ENCODE measurements at places on chromosomes 11 and 22.

- DNase-seq, result no peak
These were observed 103.6 kb downstream of the TRIM29 start for GRCh38 chr11:120034176-120034875.

DNA sequence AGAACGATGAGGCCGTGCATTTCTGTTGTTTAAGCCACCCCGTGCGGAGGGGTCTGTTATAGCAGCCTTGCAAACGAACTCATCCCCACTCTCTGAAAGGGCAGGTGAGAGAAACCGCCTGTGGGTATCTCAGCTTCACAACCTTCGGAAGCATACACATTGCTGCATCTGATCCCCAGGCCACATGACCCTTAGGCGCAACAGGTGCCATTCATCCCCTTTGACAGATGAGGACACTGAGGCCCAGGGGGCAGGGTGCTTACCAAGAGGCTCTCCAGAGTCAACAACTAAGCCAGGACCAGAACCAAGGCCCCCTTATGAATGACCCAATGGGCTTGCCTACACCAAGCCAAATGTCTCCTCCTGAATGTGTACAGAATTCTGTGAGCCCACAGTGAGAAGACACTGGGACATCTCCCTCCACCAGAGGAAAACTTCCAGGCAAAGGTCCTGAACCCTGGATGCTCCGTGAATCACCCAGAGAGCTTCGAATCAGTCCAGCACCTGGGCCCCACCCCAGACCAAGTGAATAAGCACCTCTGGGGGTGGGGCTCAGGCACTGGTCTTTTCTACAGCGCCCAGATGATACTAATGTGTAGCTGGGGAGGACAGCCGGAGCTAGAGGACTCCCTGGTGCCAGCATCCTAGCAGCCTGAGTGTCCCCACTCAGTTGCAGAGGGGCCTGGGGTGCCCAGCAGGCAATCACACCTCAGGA is 83.2 kb downstream of the BUD13 start:
- no peak for DNase-seq

GRCh38 chr11:73340164-73340563 is 32.1 kb downstream of the ARHGEF17 start:
- DNase-seq, result no peak

DNA sequence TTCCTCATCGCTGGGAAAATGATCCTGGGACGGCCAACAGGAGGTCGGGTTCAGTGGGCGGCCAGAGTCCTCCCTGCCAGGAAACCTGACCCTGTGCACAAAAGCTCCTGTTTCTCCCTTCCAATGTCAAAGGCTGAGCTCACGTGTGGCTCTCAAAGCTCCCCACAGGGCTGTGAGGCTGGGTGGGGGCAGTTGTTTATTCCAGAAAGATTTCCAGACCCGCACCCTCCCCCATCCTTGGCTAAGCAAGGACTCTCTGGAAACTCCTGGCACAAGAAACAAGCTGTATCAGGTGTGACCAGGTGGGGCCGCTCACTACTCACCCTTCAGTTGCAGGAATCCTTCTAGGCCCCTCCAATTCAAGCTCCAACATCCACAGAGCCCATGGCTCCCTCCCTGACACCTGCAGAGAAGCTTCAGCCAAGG is 131.9 kb downstream of the SHANK2 start:
- DNase-seq, result no peak

DNA sequence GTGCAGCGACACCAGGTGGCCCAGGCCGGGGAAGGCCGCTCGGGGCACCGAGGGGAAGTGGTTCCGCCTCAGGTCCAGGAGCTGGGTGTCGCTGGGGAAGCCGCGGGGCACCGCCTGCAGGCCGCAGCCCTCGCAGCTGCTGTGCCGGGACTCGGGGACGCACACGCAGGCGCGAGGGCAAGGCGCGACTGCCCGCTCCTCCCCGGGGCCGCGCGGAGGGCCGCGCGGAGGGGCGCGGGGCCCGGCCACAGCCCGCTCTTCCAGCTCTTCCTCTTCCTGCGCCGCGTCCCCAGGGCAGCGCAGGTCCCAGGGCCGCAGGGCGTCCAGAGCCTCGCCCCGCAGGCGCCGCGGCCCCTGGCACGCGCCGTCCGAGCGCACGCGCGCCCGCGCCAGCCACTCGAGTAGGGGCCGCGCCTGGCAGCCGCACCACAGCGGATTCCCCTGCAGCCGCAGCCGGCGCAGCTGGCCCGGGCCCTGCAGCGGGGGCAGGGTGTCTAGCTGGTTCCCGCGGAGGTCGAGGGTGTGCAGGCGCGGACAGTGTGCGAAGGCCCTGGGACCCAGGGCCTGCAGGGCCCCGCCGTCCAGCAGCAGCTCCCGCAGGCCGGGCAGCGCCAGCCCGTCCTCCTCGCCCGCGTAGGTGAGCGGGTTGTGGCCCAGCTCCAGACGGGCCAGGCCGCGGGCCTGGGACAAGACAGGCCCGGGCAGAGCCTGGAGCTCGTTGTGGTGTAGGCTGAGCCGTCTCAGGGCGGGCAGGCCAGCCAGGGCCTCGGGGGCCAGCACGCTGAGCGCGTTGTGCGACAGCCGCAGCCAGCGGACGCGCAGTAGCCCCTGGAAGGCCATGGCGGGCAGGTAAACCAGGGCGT is 2.8 kb downstream of the CHADL start:
- DNase-seq, result peak; percentile 86

DNA sequence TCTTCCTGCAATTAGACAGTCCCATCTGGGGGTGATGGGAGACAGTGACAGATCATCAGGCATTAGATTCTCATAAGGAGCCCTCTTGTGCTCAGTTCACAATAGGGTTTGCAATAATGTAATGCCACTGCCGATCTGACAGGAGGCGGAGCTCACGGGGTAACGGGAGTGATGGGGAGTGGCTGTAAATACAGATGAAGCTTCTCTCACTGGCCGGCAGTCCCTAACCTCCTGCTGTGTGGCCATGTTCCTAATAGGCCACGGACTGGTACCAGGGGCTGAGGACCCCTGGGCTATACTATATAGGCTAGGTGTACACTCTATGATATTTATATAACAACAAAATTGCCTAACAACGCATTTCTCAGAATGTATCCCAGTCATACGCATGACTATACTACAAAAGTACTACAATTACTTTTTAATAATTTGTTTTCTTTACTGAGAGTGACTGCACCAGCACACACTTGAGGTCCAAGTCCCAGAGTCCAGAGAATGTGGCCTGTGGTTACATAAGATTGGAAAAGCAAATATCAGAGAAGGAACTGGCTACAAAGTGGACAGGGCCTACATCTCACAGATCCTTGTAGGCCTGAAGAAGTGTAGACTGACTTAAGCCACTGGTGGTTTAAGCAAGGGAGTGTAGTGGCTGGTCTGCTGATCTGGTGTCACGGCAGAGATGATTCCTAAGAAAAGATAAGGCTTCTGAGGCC is 200.0 kb downstream of the LARGE1 start:
- DNase-seq, result no peak

GRCh38 chr11:41289408-41289807 is 170.0 kb downstream of the LRRC4C start:
- no peak for DNase-seq

- DNase-seq, result peak; percentile 85
These were observed 3.9 kb downstream of the SH3BP1 start for GRCh38 chr22:37643225-37643847.

- DNase-seq, result no peak
These were observed 117.7 kb downstream of the ABTB2 start for GRCh38 chr11:34240150-34240494.

DNA sequence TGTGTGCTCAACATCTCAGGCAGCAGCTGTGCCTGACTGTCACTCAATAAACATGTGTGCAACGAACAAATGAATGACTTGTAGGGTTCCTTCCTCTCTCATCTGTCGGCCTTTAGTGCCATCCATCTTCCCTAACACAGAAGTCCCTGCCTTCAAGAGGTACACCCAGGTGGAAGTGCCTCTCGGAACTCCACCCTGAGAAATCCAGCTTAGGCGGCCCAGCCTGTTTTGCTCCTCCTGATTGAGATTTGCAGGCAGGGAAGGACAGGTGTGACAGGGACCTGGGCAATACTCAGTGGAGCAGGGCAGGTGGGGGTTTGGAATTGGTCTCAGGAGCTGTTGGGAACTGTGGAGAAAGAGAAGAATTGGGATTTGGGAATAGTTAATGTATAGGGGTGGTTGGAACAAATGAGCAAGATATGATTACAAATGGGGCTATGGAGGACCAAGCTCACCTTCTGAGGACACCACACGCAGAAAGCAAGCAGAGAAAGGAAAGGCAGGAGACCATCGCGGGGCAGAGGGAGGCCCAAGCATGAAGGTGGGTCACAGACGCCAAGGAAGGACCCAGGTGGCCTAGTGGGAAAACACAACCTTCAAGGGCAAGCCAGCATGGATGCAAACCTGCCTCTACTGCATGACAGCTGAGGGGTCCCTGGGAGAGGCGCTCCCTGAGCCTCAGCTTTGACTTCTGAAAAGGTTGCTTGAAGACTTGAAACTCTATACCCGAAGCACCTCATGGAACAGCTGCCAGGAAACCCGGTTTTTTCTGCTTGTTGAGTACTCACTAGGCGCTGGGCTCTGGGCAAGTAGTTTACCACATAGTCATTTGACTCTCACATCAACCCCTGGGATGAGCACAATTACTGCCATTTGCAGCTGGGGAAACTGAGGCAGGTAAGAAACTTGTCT is 40.9 kb upstream of the ANO1 start:
- no peak for DNase-seq

DNA sequence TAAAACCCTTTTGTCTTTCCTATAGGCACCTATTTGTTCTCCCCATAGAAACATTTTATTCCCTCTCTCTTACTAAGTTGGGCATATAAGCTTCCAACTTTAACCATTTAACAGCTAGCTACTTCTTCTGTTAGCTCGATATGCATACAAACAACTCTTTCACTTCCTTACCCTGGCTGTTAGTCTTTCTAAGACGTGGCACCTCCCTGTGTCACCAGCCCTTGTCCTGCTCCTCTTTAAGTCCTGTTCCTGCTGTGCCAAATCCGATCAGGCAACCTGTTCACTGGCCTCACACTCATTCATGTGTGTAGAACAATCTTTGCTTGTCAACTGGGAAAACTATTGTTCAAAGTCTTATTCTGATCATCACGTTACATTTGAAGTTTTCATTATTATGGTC is 1376.1 kb upstream of the TENM4 start:
- no peak for DNase-seq

GRCh38 chr11:27513389-27513788 is 6.8 kb upstream of the LIN7C start:
- DNase-seq, result no peak

GRCh38 chr11:21414953-21415352 is 745.6 kb downstream of the NELL1 start:
- DNase-seq, result no peak

DNA sequence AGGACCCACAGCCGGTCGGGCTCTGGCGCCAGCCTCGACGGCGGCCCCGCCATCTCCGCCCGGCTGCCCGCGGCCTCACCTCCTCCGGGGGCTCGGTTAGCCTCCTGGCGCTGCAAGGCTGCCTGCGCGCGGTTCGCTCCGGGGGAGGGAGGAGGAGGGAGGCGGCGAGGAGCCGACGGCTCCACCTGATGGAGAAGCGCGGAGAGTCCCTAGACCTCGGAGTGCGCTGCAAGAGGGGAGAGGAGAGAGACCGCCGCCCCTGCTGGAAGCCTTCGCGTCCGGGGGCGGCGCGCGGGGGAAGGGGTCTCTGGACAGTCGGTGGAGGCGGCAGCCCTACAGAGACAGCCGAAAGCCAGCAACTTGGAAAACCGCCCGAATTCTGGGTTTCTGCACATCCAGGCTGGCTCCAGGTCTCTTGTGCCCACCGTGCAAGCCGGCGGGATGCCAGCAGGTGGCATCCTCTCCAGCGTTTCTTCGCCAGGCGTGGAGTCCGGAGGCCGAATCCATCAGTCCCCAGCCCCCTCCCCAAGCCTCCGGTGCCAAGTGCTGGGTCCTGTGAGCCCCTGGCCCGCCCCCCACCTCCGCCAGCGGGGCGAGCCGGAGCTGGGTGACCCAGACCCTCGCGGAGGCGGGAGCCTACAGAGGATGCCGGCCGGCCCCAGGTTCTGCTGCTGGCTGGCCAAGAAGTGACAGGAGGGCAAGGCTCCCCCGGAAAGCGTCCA is 2.9 kb upstream of the KIRREL3 start:
- DNase-seq, result peak; percentile 24

GRCh38 chr11:120336641-120337354 is 585 bp downstream of the ARHGEF12 start:
- peak; percentile 47 for DNase-seq

DNA sequence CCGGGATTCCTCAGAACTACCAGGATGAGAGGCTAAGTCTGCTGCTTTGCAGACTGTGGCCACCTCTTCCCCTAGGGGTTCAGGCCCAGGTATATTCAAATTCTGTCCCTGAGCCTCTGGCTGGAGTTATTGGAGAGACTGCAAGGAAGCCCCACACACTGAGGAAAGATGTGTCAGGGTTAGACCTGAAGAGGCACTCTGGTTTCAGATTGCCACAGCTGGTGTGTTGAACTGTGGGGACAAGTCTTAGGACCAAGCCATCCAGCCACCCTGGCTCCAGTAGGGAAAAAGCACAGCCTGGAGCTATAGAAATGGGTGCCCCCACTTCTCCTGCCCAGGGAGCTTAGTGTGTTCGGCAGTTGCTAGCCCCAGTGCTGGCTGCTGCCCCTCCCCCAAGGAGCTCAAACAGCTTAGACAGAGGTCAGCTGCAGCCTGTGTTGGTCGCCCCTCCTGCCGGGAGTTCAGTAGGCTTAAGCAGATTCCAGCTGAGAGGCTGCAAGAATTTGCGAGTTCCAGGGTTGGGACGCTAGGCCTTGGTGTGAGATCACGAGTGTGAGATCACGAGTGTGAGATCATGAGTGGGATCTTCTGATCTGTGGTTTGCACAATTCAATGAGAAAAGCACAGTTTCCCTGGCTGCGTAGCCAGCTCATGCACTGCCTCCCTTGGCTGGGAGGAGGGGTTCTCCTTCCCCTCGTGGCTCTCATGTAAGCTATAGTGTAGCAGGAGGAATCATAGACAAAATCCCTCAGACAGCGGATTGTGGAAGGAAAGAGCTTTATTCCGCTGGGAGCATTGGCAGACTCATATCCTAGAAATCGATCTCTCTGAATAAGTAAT is 552.1 kb upstream of the CHORDC1 start:
- DNase-seq, result no peak

GRCh38 chr11:131033151-131033651 is 116.9 kb upstream of the SNX19 start:
- no peak for DNase-seq

DNA sequence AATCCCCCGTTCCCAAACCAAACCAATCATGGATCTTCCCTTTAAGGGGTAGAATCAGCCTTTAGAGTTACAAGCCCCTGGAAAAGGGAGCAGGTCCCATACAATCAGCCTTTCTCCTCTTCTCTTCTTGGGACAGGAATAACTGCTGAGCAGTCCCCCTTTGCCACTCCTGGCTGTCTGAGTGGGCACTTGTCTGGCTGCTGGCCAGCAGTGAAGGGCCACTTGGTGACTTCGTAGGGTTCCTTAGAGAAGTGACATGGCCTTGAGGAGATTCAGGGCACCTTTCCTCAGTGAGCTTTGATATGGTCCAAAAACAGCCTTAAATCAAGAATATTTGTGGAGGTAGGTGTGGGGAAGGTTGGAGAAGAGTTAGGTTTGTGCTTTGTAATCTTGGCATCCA is 53.5 kb upstream of the HORMAD2 start:
- no peak for DNase-seq

- DNase-seq, result no peak
These were observed 1515.6 kb downstream of the TBC1D22A start for GRCh38 chr22:48277868-48278581.

GRCh38 chr22:26579331-26579886 is 10.5 kb downstream of the TPST2 start:
- DNase-seq, result peak; percentile 70

All from activated naive CD8-positive, alpha-beta T cell treated with anti-CD3 and anti-CD28 coated beads for 36 hours (primary cell).